ENCODE measurements at places on chromosomes 3 and 15. TPM values are rescaled to one million over a fixed set of nuclear protein-coding genes. Genes with fewer than 3 reads are reported as not detected.

GRCh38 chr15:70424937-70425411 is 327.3 kb upstream of the TLE3 start:
- H3K4me1 ChIP-seq: peaks cover 34% of the 10 kb centered on the region
- no peaks in the 10 kb centered on the region for H3K36me3 ChIP-seq
- H3K4me3 ChIP-seq: no peak overlapping the region
- H3K27me3 ChIP-seq: no peaks in the 10 kb centered on the region

LTK gene
- not detected for total RNA-seq

DNA sequence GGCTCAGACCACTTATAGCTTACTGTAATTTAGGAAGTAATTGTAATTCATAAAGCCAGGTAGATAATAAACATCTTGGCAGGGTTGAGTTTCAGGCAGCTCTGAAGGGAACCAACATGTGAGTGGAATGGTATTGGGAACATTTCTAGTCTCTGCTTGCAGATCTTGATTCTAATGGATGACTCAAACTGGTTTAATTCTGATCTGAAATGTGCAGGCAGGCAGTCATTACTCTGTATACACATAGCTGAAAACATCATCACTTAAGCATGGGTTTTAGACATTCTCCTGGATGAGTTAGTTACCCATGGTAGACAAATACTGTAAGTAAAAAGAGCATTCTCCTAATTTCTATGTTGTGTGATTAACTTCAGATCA is 317.0 kb upstream of the TPRG1 start:
- no peak for DNase-seq
- H3K36me3 ChIP-seq: no peaks in the 10 kb centered on the region
- H3K27ac ChIP-seq: no peak overlapping the region
- H3K4me1 ChIP-seq: no peaks in the 10 kb centered on the region
- H3K27me3 ChIP-seq: no peaks in the 10 kb centered on the region
- no peak overlapping the region for H3K4me3 ChIP-seq

DNA sequence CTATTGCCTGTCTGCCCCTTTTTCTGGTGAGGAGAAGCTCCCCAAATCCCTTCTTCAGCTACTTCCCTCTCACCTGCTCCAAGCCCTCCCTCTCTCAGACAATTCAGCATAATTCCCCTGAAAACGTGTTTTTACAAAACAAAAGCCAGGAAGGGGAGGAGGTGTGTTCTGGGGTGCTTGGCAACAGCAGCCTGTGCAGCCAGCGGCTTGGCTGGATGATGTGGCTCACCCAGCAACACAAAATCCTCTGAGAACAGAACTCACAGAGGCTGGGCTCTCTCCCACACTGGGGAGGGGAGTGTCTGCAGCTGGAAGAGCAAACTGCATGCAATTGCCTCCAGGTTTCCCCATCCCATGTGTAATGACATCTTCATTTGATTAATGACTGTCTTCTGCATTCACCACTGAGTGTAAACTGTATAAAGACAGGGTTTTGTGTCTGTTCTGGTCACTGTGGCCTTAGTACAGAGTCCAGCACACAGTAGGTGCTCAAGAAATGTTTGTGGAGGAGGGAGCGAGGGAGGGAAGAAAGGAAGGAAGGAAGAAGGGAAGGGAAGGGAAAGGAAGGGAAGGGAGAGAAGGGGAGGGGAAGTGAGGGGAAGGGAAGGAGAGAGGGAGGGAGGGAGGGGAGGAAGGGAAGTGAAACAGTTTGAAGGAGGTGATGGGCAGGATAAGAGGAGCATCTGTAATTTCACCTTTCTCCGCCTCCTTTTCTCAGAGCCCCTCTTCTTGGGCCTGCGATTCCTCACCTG is 70.1 kb upstream of the GLCE start:
- no peak overlapping the region for H3K4me3 ChIP-seq
- no peak for DNase-seq
- H3K27ac ChIP-seq: no peak overlapping the region
- H3K36me3 ChIP-seq: no peaks in the 10 kb centered on the region
- H3K4me1 ChIP-seq: 0 out of 2 replicates have a peak, but pooled peaks cover 3% of the 10 kb centered on the region
- H3K27me3 ChIP-seq: peaks cover 6% of the 10 kb centered on the region

CHRNA5 gene
- total RNA-seq: 52.4 TPM

TNK2 gene
- 72.3 TPM for total RNA-seq

GRCh38 chr3:70138606-70139005 is 139.1 kb downstream of the SAMMSON start:
- H3K4me1 ChIP-seq: no peaks in the 10 kb centered on the region
- no peaks in the 10 kb centered on the region for H3K36me3 ChIP-seq
- H3K27ac ChIP-seq: no peak overlapping the region
- no peak for DNase-seq
- no peaks in the 10 kb centered on the region for H3K27me3 ChIP-seq
- no peak overlapping the region for H3K4me3 ChIP-seq

- no peak for DNase-seq
- no peaks in the 10 kb centered on the region for H3K27me3 ChIP-seq
- no peaks in the 10 kb centered on the region for H3K36me3 ChIP-seq
- H3K4me3 ChIP-seq: no peak overlapping the region
- no peaks in the 10 kb centered on the region for H3K4me1 ChIP-seq
These were observed 42.7 kb downstream of the THBS1 start for GRCh38 chr15:39623529-39623931.

DNA sequence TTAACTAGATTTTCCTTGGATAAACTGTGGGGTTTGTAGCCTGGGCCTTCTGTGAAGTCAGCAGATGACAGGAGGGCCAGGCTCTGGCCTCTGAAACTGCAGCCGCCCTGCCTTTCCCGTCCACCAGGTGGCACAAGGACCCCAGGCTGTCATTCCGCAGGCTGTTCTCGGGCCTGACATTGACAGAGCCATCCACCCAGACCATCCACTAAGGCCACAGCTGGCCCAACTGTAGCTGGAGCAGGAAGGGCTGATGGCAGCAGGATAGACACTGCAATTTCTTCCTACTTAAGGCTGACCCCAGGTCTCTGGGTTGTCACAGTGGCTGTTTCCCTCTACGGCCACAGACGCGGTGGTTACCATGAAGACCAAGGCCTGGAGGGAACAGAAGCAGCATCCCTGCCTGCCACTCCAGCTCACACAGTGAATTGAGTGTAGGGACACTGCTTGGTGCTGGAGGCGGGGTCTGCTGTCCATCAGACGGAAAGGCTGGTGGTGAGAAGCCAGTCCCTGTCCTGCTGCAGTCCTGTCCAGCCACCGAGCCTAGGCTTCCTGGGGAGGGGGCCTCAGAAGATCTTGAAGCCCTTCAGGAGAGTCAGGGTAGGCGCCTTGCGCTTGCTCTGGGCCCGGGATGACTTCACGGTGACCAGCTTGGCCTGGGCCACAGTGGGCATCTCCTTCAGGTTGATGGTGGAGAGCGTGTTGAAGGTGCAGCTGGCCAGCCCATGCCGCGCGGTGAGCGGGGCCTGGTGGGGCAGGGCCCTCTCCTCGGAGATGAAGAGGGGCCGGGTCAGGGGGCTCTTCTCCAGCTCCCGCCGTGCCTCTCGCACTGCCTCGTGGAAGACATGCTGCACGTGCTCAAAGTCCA is 9.4 kb downstream of the SLC51B start:
- no peak overlapping the region for H3K27ac ChIP-seq
- H3K36me3 ChIP-seq: no peaks in the 10 kb centered on the region
- DNase-seq: no peak
- no peak overlapping the region for H3K4me3 ChIP-seq
- H3K27me3 ChIP-seq: no peaks in the 10 kb centered on the region

GRCh38 chr15:48592221-48592731 is 53.2 kb downstream of the FBN1 start:
- no peaks in the 10 kb centered on the region for H3K4me1 ChIP-seq
- no peak overlapping the region for H3K4me3 ChIP-seq
- peaks cover 1% of the 10 kb centered on the region for H3K27me3 ChIP-seq
- H3K36me3 ChIP-seq: no peaks in the 10 kb centered on the region
- no peak for DNase-seq

IQCH gene
- total RNA-seq: 3.9 TPM

- H3K36me3 ChIP-seq: no peaks in the 10 kb centered on the region
- no peak overlapping the region for H3K4me3 ChIP-seq
- H3K27me3 ChIP-seq: peaks cover 2% of the 10 kb centered on the region
- no peak overlapping the region for H3K27ac ChIP-seq
- DNase-seq: no peak
These were observed 103.6 kb upstream of the BFSP2 start for GRCh38 chr3:133295944-133296917.

GRCh38 chr3:69738859-69739203 is 433 bp upstream of the MITF start:
- H3K4me3 ChIP-seq: peak overlapping the region; percentile 82
- DNase-seq: no peak
- no peaks in the 10 kb centered on the region for H3K27me3 ChIP-seq
- no peaks in the 10 kb centered on the region for H3K36me3 ChIP-seq
- peak overlapping the region; percentile 6 for H3K27ac ChIP-seq

DNA sequence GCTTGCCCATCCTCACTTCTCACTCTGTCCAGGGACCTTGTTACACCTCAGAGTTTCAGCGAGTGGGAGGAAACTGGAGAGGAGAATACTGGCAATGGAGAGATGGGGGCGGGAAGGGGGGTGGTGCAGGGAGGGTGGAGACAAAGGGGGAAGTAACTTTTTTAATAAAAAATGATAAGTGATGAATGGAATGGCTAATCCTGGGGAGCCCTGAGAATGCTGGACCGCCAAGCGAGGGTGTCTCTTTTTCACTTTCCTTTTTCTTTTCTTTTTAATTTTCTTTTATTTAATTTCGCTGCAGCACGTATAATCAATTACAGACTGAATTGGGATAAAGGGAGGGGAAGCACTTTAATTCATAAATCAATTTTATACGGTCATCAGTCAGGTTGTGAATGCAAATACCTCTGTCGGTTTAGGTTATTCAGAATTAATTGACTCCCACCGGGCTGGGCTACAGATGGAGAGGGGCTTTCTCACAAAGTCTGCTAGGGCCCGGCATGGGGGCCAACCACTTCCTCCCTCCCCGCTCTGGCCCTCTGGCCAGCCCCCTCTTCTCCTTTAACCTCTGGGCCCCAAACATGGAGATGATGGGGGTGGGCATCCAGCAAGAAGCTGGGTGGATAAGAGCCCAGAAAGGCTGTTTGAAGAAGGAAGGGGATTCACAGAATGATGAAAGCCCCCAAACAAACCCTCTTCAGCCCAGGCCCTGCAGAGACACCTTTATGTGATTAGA is 106.8 kb upstream of the BOC start:
- no peak for DNase-seq
- H3K4me1 ChIP-seq: no peaks in the 10 kb centered on the region
- no peak overlapping the region for H3K4me3 ChIP-seq

DNA sequence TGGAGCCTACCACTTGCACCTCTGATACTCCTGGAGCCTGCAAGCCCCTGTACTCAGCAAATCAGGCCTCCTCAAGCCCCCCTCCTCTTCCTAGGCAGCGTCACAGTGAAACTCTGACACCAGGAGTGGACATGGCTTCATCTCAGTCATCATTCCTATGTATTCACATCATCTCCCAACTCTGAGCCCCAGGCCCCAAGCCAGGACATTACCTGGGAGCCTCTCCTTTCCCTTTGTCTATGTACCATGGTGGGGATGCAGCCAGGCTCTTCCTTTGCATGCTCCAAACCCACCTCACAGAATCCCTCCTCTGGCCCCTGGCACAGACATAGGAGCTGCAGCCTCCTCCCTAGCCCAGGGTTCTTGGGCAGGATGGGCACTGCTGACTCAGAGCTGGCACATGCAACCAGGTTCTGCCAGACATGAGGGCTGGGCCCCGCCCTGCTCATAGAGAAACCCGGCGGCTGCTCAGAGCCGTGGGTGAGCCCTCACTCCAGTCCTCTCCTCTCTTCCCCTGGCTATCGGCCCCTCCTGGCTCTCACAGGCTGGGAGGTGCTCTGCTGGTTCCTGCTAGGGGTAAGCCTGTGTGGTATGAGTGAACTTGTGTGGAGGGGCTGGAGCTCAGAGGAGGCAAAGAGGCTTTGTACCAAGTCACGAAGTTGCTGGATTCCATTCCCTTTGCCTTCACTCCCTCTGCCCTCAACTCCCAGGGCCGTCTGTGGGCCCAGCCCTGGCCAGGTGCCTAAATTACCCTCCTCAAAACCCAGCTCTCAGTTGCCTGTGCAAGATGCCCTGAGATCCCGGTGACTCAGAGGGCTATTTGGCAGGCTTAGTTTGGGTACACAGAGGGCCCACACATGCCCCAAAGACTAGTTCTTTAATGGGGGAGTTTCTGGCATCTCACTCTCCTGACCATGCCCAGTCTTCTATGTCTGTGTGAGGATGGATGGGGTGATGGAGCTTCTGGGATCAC is 1.9 kb upstream of the PLCD1 start:
- H3K27me3 ChIP-seq: no peaks in the 10 kb centered on the region
- no peak overlapping the region for H3K4me3 ChIP-seq
- no peaks in the 10 kb centered on the region for H3K36me3 ChIP-seq
- H3K4me1 ChIP-seq: no peaks in the 10 kb centered on the region
- DNase-seq: no peak

DNA sequence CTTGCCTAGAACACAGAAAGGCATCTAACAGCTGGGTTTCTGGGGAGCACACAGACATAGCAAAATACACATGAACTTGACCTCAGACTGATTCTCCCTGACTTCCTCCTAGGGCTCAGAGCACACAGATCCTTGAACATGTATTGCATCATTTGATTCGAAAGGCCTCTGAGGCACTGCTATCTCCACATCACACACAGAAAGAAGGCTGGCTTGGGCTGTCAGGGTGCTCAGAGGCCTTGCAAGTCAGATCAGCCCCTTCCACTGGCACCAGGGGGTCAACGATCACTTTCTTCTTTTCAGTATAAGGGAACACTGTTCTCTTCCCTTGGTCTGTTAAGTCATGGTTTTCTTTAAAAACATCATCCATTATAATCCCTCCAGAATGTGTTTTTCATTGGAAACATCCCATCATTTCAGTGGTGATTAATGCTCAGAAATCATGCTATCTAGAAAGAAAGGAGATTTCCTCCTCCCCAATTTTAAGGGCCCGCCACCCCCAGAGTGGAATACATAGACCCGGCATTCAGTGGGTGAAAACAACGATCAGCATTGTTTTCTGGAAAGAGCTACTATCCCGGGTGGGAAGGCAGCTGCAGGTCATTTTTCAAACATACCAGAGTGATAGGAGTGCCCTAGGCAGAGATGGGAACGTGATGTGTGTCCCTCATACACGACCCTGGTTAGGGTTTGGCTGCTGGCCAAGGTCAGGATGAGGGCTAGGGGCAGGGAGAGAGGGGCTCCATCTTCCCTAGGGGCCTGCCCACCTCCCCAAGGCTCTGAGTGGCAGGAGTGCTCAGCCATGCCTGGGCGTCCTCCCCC is 253.3 kb upstream of the LYSMD4 start:
- H3K4me3 ChIP-seq: no peak overlapping the region
- no peaks in the 10 kb centered on the region for H3K36me3 ChIP-seq
- DNase-seq: no peak
- H3K4me1 ChIP-seq: no peaks in the 10 kb centered on the region
- H3K27ac ChIP-seq: peak overlapping the region; percentile 34

PEX11A gene
- 6.2 TPM for total RNA-seq

NSMCE3 gene
- 5.5 TPM for total RNA-seq

TMEM108 gene
- 0.41 TPM for total RNA-seq

SI gene
- total RNA-seq: not detected

EIF5A2 gene
- 72.0 TPM for total RNA-seq

DNA sequence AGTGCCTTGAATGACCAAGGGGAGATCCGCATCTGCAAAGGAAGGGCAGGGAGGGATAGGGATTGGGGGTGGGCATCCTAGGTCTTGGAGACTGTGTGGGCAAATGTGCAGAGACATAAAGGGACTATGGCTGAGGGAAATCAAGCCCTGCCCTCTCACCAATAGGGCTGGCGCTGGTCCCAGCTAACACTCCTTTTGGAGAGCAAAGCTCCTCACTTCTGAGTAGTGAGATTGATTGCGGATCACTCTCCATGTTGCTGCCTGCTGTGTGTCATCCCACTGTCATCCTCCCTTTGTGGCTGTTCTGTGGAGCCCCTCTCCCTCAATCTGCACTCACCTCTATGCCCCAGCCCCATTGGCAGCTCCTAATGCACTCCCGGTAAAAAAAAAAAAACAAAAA is 2.2 kb upstream of the CELSR3 start:
- no peaks in the 10 kb centered on the region for H3K36me3 ChIP-seq
- no peak overlapping the region for H3K4me3 ChIP-seq
- H3K27ac ChIP-seq: no peak overlapping the region
- no peak for DNase-seq

KLHL18 gene
- total RNA-seq: 35.4 TPM

CEP70 gene
- total RNA-seq: 64.5 TPM

TWF2 gene
- total RNA-seq: 51.9 TPM
